ENCODE measurements at places on chromosomes 11 and 22.

DNA sequence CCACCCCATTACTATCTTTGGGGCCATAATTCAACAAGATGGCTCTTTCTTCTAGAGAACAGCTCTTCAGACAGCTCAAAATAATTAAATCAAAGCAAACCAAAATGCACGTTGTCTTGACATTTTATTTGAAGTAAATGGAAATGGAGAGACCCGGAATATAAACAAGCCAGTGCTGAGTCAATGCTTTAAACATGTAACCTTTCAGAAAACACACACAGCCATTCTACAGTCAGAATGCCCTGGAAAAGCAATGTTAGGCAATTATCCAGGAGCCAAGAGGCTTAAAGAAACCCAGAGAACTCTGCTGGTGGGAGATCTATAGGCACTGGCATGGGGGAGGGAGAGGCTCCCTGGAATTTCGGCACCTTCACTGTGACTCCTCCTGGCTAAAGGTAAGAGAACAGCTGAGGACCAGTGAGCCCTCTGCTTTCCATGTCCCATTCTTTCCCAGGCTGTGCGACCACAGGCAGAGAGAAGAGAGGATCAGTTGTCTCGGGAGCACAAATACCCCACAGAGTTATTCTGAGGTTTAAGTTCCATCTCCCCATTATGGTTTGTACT, 254.0 kb upstream of the CCDC90B start:
- DNase-seq = no peak

GRCh38 chr11:18394928-18395734, 768 bp downstream of the LDHA start:
- DNase-seq = peak; percentile 11

DNA sequence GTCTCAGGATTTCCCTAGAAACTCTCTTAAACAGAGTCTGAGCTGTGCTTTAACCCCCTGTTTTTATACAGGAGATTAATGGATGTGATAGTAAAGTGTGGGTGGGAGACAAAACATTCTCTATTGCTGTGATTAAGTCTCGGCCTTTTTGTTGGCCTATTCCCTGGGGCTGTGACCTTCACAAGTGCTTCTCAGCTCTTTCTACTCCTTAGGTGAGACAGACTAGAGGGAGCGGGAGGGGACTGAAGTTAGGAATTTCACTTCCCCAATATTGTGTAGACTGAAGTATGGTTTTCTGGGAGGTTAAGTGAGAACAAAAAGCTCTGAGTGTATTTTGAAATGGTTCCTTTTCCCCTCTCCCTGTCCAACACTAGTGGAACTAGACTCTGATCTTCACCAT, 29.8 kb upstream of the OR8B8 start:
- no peak for DNase-seq

GRCh38 chr11:63503492-63503891, 2.4 kb upstream of the LGALS12 start:
- DNase-seq = no peak

DNA sequence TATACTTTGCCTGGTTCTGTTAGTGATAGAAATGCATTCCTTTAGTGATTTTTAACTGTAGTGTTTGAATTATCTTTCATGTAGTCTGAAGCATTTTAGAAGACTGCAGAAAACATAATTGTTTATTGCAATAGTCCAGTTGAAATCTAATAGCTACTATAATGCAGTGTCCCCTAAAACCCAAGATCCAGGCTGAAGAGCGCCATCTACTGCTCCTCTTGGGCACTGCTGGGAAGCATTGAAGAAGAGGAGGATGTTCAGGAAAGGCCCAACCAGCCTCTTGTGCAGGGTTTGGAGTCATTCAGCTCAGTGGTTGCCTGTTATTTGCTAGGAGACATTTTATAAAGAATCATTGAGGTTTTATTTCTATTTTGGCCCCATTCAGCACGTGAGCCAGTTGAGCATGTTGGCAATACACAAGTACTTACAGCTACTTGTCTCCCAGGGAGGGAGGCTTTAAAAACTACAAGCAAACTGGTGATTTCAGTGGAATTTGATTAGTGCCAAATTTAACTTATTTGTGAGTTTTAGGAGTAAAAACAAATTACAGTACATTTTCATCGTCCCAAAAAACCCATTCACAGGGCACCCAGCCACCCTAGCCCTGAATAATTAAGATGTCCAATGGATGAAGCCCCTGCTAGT, 74.9 kb upstream of the HORMAD2 start:
- DNase-seq = peak; percentile 47

- DNase-seq = no peak
Measured at GRCh38 chr11:129815596-129816461, at the start of gene TMEM45B. Gene TMEM45B, plus strand, starts transcription at chr11:129815848. Its CDS starts 36,635 bp downstream, at chr11:129852483.

GRCh38 chr22:36736701-36737320, 33.3 kb upstream of the CACNG2 start:
- no peak for DNase-seq

GRCh38 chr11:60971520-60971919, at the start of gene CD6:
Gene CD6, plus strand, starts transcription at chr11:60971680. Its CDS starts 186 bp downstream, at chr11:60971866.
- no peak for DNase-seq

DNA sequence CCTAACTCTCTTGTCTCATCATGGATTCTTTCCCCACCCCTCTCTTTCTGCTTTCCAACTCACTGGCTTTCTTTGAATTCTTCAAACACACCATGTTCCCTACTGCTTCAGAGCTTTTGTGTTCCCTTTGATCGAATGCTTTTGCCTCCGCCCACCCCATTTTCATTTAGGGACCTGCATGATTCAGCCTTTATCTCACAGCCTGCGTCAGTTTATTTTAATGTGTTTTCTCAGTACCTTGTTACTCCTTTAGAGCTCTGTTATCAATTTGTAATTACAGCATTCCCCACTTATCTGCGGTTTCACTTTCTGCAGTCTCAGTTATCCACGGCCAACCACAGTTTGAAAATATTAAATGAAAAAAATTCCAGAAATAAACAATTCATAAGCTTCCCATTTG, 451.3 kb downstream of the METTL15 start:
- DNase-seq = no peak

- no peak for DNase-seq
Measured at GRCh38 chr11:78094250-78094649, 14.6 kb upstream of the NDUFC2 start.

Data from stimulated activated CD4-positive, alpha-beta T cell treated with anti-CD3 and anti-CD28 coated beads, Interleukin-1b, Interleukin-23, amount 100 ng/mL, for 1 hour (primary cell).